Activated naive CD4-positive, alpha-beta T cell (primary cell): ENCODE measurements at places on chromosomes 2 and 18.

DNA sequence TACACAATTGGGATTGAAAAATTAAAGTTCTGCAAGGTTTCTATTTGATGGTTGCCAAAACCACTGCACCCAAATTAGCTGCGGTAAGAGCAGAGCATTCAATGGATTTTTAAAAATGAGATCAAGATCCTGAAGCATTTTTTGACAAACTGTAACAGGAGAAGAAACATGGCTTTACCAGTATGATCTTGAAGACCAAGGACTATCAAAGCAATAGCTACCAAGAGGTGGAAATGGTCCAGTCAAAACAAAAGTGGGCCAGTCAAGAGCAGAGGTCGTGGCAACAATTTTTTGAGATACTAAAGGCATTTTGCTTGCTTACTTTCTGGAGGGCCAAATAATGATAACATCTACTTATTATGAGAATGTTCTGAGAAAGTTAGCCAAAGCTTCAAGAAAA is 186.8 kb downstream of the RDH14 start:
- DNase-seq = no peak

- no peak for DNase-seq
Observed at GRCh38 chr2:24837996-24838513, 44.8 kb downstream of the CENPO start.

GRCh38 chr2:161237392-161238264 is 70.6 kb upstream of the PSMD14 start:
- DNase-seq = no peak

- DNase-seq = no peak
Observed at GRCh38 chr18:76593843-76594242, 98.8 kb upstream of the ZNF516 start.

DNA sequence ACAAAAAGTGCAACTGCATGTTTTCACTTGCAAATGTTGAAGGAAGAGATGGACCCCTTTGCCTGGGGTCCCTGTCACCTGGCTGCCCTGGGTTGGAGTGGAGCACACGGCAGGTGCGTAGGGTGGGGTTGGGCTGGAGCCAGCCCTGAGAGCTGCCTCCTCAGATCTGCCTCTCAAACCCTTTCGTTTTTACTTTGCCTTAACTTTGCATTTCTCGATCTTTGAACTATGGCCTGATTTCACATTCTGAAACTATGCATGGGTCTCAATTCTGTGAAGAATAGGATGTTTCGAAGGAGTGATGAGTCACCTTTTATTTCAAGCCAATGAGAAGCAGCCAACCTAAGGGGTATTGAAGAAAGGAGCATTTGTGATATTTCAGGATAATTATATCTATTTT is 132.8 kb downstream of the ACOXL start:
- DNase-seq = no peak

DNA sequence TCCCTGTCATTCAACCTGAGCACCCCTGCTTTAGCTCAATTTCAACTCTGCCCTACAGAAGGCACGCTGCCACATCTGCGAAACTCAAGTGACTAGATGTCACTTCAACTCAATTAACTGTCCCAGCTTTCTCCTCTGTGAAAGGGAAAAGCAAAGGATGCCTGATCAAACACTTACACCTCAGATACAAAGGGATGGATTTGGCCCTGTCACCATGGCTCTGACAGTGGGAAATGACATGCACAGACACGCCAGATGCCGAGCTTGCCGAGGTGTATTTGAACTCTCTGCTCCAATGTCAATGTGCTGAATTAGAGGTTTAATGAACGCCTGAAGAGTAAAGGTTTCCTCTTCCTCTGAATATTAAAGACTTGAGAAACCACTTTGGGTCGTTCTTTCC is 481.1 kb downstream of the CBLN2 start:
- no peak for DNase-seq

DNA sequence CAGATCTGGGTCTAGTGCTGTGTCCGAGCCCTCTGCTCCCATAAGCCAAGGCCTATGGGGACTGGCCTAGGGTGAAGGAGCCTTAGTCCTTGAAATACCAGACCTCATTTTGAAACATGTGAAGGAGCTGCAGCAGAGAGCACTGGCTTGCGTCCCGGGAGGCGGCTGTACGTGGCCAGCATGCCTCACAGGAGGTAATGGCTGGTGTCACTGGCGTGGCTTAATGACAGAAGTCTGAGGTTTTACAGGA is 72.7 kb upstream of the OTOS start:
- DNase-seq = no peak

DNA sequence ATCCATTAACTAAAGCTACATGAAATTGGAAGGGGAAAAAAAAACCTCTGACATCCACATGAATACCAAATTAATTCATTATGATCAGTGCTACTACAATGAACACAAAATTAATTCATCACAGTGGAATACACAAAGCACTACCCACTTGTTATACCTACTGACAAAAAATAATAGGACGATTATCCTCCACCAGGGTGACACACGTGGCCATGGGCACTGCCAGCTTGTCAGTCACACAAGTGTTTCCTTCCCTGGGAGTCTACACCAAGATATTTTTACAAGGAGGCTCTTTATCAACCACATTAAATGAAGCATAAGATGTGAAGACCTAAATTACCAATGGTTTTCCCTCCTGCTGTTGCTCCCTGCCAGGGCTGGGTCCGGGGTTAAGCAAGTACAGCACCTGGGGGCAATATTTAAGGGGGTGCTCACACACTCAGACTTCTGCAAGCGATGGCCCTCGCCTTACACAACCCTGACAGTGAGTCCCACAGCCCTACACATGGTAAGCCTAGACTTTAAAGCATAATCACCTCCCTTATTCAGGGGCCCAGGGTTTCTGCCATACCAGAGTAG is 90.1 kb downstream of the TCF4 start:
- DNase-seq = no peak

GRCh38 chr2:222303828-222304736 is 5.3 kb upstream of the PAX3 start:
- no peak for DNase-seq

GRCh38 chr2:200039724-200040650 is 84.6 kb downstream of the MAIP1 start:
- no peak for DNase-seq

GRCh38 chr2:73297151-73297559 is 3.8 kb upstream of the EGR4 start:
- no peak for DNase-seq

GRCh38 chr2:805664-806063 is 128.5 kb upstream of the TMEM18 start:
- DNase-seq = no peak

DNA sequence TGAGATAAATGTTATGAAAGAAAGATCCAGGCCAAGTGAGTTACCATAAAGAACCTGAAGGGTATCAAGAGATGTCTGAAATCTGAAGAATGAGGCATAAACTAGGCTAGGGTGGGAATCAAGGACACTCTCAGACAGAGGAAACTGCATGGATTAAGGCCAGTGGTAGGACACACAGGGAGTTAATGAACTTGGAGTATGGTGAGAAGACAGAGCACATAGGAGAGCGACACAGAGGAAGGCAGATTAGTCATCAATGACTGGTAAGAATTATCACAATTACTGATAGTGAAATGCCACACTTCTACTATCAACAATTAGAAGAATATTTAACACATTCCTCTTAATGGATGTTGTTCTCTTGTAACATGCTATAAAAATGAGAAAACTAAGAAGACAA is 76.9 kb downstream of the TTC21B start:
- DNase-seq = no peak
